Stimulated activated CD8-positive, alpha-beta memory T cell treated with anti-CD3 and anti-CD28 coated beads, Interleukin-7, amount 100 ng/mL, for 1 hour (primary cell): ENCODE measurements at places on chromosomes 2 and 18.

GRCh38 chr18:8242151-8242696, 367.0 kb upstream of the RAB12 start:
- DNase-seq = no peak

DNA sequence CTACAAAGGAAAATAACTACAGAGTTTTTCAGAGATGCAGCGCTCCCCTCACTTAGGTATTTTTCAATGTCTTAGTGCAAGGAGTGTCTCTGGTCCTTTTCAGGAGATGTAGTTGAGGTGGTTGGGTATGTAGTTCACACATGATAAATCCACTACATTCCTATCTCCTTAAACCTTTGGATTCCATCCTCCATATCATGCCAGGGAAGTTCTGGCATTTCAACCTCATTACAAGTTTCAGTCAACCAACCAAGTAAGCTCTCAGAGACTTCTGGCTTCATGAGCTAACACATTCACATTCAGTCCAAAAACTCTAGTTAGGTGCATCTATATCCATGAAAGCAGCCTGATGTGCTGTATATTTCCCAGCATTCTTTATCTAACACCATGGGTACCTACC, 47.3 kb downstream of the MAP3K20 start:
- DNase-seq = no peak

GRCh38 chr2:161173541-161174194, 13.4 kb downstream of the TANK start:
- DNase-seq = no peak

GRCh38 chr18:79487801-79488201, 92.1 kb downstream of the NFATC1 start:
- no peak for DNase-seq

DNA sequence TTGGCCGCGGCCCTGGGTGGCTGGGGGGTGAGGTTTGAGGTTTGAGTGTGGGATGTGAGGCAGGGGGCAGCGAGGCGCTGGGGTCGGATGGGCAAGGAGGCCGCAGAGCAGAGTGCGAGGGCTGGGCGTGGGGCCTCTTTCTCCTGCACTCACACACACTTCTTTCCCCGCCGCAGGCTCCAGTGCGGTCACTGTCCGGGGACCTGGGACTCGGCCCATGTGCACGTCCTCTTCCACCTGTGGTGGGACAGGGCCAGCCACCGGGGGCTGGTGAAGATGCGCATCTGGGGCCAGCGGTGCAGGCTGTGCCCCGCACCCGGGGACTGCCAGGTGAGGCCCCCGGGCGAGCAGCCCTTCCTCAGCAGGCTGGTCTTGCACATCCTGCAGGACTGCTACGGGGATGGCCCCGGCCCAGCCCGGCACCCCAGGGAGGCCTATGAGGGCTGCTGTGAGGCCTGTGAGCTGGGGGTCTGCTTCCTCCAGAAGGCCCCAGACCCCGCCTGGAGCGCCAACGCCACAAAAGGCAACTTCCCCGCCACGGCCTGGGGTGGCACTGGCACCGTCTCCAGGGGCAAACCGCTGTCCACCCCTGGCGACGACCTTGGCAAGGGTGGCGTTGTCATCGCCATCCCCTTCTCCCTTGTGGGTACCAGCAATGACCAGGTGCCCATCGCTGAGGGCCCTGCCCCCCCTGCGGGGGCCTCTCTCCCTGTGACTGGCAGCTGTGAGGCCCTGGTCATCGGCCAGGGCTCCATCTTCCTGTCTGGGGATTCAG, 2.2 kb downstream of the RTP5 start:
- no peak for DNase-seq
